ENCODE measurements at places on chromosomes 2 and 18.
A peak's percentile ranks its signal among the peaks of the same experiment; 100 is the strongest.

- DNase-seq, result no peak
Observed at GRCh38 chr2:219471476-219472371, 27.0 kb upstream of the GMPPA start.

DNA sequence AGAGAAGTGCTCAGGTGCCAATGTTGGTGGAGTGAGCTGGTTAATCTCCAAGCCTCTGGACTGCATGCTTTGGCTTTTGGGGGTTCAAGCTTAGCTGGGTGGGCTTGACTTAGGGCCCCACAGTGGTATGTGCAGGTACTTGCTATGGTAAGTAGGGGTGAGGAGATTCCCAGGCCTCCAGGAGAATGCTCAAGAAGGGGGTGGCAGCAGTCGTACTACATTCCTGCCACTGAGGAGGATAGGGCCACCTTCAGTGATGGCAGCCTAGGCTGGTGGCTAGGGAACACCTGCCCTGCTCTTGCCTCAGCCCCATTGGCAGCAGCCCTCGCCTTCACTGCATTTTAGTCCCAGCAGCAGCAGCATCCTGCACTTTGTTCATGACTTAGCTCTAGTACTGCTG, 55.6 kb upstream of the MYL1 start:
- no peak for DNase-seq

GRCh38 chr2:19879120-19879519, 22.7 kb downstream of the TTC32 start:
- DNase-seq, result no peak

GRCh38 chr2:1972948-1973347, 228.6 kb upstream of the PXDN start:
- DNase-seq, result no peak

DNA sequence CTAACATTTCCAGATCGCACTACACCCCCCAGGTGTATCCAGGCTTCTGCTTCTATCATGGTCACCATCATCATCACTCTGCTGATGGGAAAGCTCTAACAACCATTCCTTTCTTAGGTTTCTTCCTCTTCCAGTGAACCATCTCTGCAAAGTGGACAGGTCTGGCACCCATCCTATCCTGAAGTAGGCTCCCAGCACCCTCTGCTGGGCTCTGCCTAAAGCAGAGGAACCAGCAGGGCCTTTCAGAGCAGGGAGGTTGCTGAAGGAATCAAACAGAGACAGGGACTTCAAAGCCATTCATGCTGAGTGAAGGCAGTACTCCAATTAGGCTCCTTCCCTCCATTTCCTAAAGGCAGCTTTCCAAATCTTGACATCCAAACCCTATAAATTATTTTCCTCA, 27.2 kb upstream of the SATB2 start:
- DNase-seq, result no peak

GRCh38 chr2:230205721-230206120, 14.1 kb downstream of the SP110 start:
- DNase-seq, result no peak

- DNase-seq, result no peak
Observed at GRCh38 chr2:241895712-241896641, 26.4 kb downstream of the RTP5 start.

DNA sequence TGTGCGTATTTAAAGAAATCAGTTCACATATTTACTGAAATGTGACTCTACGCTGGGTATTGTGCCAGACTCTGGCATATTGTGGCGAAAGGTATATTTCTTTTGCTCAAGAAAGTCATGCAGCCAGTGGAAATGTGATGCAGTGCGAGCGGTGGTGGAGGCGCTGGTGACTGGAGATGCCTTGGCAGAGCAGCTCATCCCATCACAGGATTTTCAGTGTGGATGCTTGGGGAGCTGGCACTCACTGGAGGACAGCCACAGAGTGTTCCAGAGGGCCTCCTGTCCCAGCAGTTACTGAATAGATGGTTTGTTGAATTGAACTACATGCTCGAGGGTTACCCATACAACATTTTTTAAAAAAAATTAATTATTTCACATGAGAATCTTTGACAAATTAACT, 117.6 kb downstream of the ZNF407 start:
- DNase-seq, result no peak

GRCh38 chr2:45168711-45169338, 159.6 kb upstream of the SIX2 start:
- no peak for DNase-seq

DNA sequence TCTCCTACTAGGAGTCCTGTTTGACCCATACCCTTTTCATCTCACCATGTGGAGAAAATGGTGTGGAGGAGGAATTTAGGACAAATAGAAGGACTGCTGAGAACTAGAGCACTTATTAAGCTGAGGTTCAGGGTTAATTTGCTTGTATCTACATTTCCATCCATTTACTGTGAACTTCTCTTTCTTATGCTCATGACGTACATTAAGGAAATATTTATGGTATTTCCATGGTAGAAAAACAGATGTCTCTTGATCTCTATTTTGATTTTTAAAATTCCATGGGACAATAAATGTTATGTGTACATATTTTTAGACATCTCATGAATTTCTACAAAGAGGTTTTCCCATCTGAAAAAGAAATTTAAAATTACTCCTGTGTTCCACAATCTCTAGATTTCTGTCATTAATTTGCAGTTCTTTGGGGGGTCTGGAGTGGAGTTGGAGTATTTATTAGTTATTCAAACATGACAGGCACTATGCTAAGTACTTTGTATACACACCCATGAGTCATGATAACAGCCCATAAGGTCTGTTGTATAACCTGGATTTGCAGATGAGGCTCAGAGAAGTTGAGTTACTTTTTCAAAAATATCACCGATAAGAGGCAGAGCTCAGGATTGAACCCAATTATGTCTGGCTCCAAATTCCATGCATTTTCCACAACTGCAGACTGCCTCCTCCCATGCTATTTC, 112.6 kb downstream of the COPS8 start:
- no peak for DNase-seq

- DNase-seq, result peak; percentile 64
Observed at GRCh38 chr2:46062637-46063412, 234.4 kb upstream of the EPAS1 start.

- DNase-seq, result no peak
Observed at GRCh38 chr2:12391116-12391515, 325.6 kb upstream of the TRIB2 start.

DNA sequence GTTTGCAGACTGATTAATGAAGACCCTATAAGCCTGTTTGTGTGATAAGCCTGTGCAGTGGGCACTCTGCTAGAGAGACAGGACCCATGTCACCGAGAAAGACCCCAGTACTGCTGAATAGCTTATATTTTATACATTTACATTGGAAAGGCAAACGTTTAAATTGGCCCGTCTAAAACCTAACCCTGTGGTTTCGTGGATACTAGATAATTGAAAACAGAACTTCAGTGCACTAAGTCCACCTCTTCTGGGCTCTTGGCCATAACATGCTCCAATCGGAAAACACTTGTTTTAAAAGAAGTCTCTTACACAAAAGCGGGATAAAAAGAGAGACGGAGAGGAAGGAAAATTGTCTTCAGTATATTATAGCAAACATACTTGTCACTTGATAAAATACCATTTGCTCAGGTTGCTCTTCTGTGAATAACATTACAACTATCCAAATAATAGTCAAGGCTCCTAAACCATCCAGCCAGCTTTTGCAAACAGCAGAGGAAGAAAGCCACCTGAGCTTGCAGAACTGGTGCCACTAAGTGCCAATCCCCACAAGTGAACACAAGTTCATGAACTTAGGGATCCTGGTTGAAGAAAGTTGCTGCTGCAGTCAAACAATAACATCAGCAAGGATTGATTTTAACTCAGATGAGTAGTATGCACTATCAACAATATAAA, 218.4 kb upstream of the FN1 start:
- DNase-seq, result peak; percentile 56

DNA sequence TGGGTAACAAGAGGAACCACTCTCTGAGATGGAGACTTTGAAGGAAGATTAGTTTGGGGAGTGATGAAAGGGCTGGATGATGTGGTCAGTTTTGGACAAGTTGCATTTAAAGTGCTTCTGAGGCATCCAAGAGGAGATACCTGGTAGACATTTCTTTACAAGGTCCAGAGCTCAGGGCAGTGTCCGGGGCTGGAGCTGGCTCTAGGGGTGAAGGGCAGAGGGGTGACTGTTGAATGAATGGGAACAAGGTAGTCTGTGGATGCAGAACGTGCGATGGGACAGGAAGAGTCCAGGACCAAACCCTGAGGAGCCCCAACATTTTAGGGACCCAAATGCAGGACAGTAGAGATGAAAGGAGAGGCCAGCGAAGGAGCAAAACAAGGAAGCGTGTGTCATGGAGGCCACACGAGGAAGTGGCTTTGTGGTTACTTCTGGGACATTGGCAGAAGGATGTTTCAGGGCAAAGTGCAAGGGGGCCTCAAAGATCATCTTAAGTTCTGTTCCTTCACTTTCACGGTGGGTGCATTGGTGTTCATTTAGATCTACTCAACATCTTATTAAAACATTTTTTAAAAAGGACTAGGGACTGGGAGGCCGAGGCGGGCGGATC, 13.6 kb upstream of the GPR35 start:
- DNase-seq, result no peak

DNA sequence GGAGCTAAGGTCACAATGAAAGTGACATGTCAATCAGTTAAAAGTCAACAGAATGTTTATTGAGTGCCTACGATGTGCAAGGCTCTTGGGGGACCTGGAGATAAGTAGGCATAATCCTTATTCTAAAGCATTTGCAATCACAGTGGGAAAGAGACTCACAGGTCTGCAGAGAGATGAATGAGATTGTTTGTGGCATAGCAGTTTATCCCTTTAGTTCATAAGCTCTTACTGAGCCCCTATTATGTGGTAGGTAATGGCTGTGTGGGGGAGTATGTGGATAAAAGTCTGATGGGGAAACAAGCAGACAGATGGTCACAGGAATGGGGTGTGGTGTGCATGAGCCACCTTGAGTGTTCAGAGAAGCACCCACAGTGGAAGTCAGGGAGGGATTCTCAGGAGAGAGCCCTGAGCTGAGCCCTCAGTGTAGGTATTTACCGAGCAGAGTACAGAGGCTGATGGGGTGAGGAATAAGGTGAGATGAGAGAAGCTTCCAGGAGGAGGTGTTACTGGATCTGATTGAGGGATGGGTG, 48.1 kb downstream of the EMILIN2 start:
- no peak for DNase-seq

- DNase-seq, result no peak
Observed at GRCh38 chr18:55515214-55515613, 72.8 kb downstream of the TCF4 start.

GRCh38 chr2:40087927-40088326, 308.9 kb upstream of the THUMPD2 start:
- DNase-seq, result no peak

GRCh38 chr2:190532581-190532980, 1.9 kb downstream of the NEMP2 start:
- DNase-seq, result no peak

- no peak for DNase-seq
Observed at GRCh38 chr2:5885451-5886173, 193.4 kb downstream of the SOX11 start.

- DNase-seq, result no peak
Observed at GRCh38 chr2:46634905-46635304, 155.5 kb downstream of the TMEM247 start.

- no peak for DNase-seq
Observed at GRCh38 chr2:220662431-220662830, 909.7 kb downstream of the EPHA4 start.

GRCh38 chr2:29747786-29748470, 173.5 kb downstream of the ALK start:
- peak; percentile 96 for DNase-seq

DNA sequence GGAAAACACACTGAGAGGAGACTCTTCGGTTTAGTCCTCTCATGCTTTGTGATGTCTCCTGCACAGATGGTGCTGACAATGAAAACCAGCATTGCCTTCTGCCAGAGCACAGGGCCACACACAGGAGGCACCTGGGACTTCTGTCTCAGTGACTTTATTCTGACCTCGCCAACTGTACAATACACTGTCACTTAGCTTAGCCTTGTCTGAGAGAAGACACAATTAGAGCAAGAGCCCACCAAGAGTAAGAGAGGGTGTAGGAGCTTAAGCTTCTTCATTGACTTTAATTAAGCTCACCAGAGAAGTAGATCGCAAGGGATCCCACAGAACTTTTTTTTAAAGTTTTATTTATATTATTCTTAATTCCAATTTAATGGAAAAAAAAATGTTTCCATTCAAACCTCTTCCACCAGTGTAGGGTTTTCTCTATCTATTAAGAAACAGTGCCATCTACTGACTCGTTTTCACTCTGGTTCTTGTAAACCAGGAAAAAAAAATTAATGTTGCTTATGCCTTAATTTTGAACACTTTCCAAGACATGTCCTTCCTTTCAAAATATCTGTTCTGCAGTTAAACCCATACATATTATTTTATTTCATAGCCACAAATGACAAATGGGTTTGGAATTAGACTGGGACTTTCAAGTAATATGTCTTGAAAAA, 42.4 kb upstream of the DDX18 start:
- no peak for DNase-seq

DNA sequence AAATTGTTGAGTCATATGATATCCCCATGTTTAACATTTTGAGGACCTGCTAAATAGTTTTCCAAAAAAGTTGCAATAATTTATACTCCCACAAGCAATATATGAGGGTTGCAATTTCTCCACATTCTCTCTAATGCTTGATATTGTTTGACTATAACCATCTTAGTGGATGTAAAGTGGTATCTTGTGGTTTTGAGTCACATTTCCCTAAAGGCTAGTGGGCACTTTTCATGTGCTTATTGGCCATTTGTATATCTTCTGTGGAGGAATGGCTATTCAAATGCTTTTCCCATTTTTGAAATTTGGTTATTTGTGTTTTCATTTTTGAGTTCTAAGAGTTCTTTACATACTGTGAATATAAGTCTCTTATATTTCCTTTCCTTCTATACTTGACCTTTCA, 82.7 kb downstream of the SCG2 start:
- DNase-seq, result no peak

DNA sequence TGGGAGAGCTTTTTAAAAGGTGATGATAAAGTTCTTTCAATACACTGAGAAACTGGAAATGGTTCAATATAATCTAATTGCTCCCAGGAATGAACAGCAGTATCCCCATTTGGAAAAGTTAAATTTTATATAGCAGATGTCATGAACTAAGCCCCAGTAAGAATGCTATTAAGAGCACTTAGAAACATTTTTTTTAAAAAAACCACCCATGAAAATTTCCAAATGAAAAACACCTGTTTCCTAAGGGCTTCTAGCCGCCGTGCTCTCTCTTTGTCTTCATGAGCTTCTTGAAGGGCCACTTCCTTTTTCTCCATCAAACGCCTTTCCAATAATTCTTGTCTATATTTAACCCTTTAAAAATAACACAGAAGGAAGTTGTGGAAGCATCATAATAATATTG, 77.0 kb downstream of the UPP2 start:
- no peak for DNase-seq

Data from skeletal muscle cell (primary cell).